ENCODE measurements at places on chromosomes 7 and 10. TPM values are rescaled to one million over a fixed set of nuclear protein-coding genes. Genes with fewer than 3 reads are reported as not detected.

The UCMA gene
- not detected for total RNA-seq

The SFRP4 gene
- 6.9 TPM for total RNA-seq

The TMEM176A gene
- total RNA-seq, result not detected

The FAM180A gene
- not detected for total RNA-seq

The SFTPD gene
- total RNA-seq, result 0.22 TPM

The MUC3A gene
- total RNA-seq, result 17.6 TPM

The ANKRD26 gene
- total RNA-seq, result 0.98 TPM

The LRMDA gene
- total RNA-seq, result 4.2 TPM

The ENKUR gene
- total RNA-seq, result not detected

The PAX4 gene
- not detected for total RNA-seq

The ARMH3 gene
- 11.9 TPM for total RNA-seq

The ZC3HAV1L gene
- total RNA-seq, result 6.8 TPM

The CLRN3 gene
- not detected for total RNA-seq

The AGMO gene
- total RNA-seq, result 0.72 TPM

The CPVL gene
- total RNA-seq, result 0.14 TPM

The HKDC1 gene
- total RNA-seq, result 21.3 TPM

Data from A549 treated with RU486 at 1 μM for 4 hours (cell line).